ENCODE measurements at places on chromosomes 12 and 14. TPM values are rescaled to one million over a fixed set of nuclear protein-coding genes. Genes with fewer than 3 reads are reported as not detected.

KRT75 gene
- not detected for total RNA-seq

SELPLG gene
- total RNA-seq: 0.85 TPM

ZFYVE1 gene
- total RNA-seq: 19.6 TPM

NGB gene
- total RNA-seq: not detected

MIPOL1 gene
- 8.0 TPM for total RNA-seq

KLHDC2 gene
- 93.2 TPM for total RNA-seq

PTPRO gene
- total RNA-seq: 1.3 TPM

RSRC2 gene
- 40.1 TPM for total RNA-seq

MMP17 gene
- 11.7 TPM for total RNA-seq

FGD6 gene
- 6.2 TPM for total RNA-seq

MANSC4 gene
- not detected for total RNA-seq

CNTN1 gene
- total RNA-seq: 0.65 TPM

NINJ2 gene
- 3.1 TPM for total RNA-seq

DEGS2 gene
- total RNA-seq: 0.46 TPM

TSHR gene
- total RNA-seq: not detected

OR11H7 gene
- total RNA-seq: not detected

IAPP gene
- total RNA-seq: not detected

ACOT4 gene
- 0.46 TPM for total RNA-seq

PLA2G1B gene
- not detected for total RNA-seq

WNT1 gene
- not detected for total RNA-seq

OAS2 gene
- 0.71 TPM for total RNA-seq

MAPKAPK5 gene
- 26.8 TPM for total RNA-seq

CNIH1 gene
- 172 TPM for total RNA-seq

PALS1 gene
- 28.2 TPM for total RNA-seq

BDKRB1 gene
- total RNA-seq: 33.1 TPM

CLEC14A gene
- total RNA-seq: 3.6 TPM

IFNG-AS1 gene
- not detected for total RNA-seq

MYL2 gene
- not detected for total RNA-seq

DLK1 gene
- total RNA-seq: not detected

ITGB7 gene
- 0.37 TPM for total RNA-seq

FAIM2 gene
- total RNA-seq: 5.5 TPM

RNF212B gene
- total RNA-seq: not detected

KRT2 gene
- not detected for total RNA-seq

KRT79 gene
- not detected for total RNA-seq

TAS2R7 gene
- total RNA-seq: not detected

TTC6 gene
- total RNA-seq: under 0.01 TPM

GDF3 gene
- not detected for total RNA-seq

EFS gene
- 3.1 TPM for total RNA-seq

TAS2R9 gene
- not detected for total RNA-seq

MYO1H gene
- not detected for total RNA-seq

NFE2 gene
- total RNA-seq: 0.28 TPM

FAM181A gene
- not detected for total RNA-seq

LRRC10 gene
- total RNA-seq: not detected

LRTM2 gene
- total RNA-seq: not detected

ETFRF1 gene
- total RNA-seq: 24.3 TPM

SERPINA10 gene
- not detected for total RNA-seq

CD4 gene
- 0.43 TPM for total RNA-seq

SIX6 gene
- total RNA-seq: not detected

TAS2R50 gene
- 2.4 TPM for total RNA-seq

CPNE8 gene
- total RNA-seq: 6.7 TPM

KRT1 gene
- total RNA-seq: not detected

LRIG3 gene
- 67.7 TPM for total RNA-seq

PZP gene
- total RNA-seq: not detected

CSRP2 gene
- total RNA-seq: 25.5 TPM

SRRM4 gene
- total RNA-seq: under 0.01 TPM
